ENCODE measurements at places on chromosomes 7 and 10. TPM values are rescaled to one million over a fixed set of nuclear protein-coding genes. Genes with fewer than 3 reads are reported as not detected.

Gene AZGP1
- 0.39 TPM for total RNA-seq

Gene AKR1C4
- not detected for total RNA-seq

Gene DKK1
- 70.8 TPM for total RNA-seq

Gene AKR1D1
- not detected for total RNA-seq

Gene HACD1
- total RNA-seq = 27.8 TPM

Gene AFAP1L2
- 40.2 TPM for total RNA-seq

Gene MRLN
- not detected for total RNA-seq

Gene PNLIPRP3
- total RNA-seq = 103 TPM

Gene PARD3
- total RNA-seq = 37.2 TPM

Gene MYO3A
- not detected for total RNA-seq

Gene GPC2
- 1.1 TPM for total RNA-seq

Gene SLC39A12
- not detected for total RNA-seq

Gene NEUROG3
- total RNA-seq = not detected

Gene TMEM72
- not detected for total RNA-seq

Gene JCAD
- under 0.01 TPM for total RNA-seq

Gene COL28A1
- total RNA-seq = not detected

Gene HABP2
- total RNA-seq = not detected

Gene LIPN
- not detected for total RNA-seq

Gene BTBD16
- 0.15 TPM for total RNA-seq

Gene SLC18A2
- not detected for total RNA-seq

Gene APBB1IP
- not detected for total RNA-seq

Gene TMEM270
- total RNA-seq = not detected

Gene ZNF425
- 2.5 TPM for total RNA-seq

Gene EPO
- total RNA-seq = not detected

Gene PDE1C
- 6.7 TPM for total RNA-seq

Gene TAS2R4
- total RNA-seq = 0.61 TPM

Gene KLLN
- 0.08 TPM for total RNA-seq

Gene A1CF
- total RNA-seq = not detected

Gene NEUROD6
- total RNA-seq = not detected

Gene BBIP1
- total RNA-seq = 21.2 TPM

Gene TMEM273
- total RNA-seq = not detected

Gene LIPF
- not detected for total RNA-seq

Gene TRUB1
- 25.3 TPM for total RNA-seq

Gene KCNH2
- total RNA-seq = not detected

Gene ZRANB1
- 10.1 TPM for total RNA-seq

Gene SKIDA1
- total RNA-seq = 0.04 TPM

Gene ANLN
- total RNA-seq = 102 TPM

Gene LGI1
- total RNA-seq = not detected

Gene FBXL13
- 0.11 TPM for total RNA-seq

Gene AMZ1
- total RNA-seq = under 0.01 TPM

Gene TMEM176A
- not detected for total RNA-seq

Gene PSPH
- total RNA-seq = 66.4 TPM

Gene SAMD9L
- 0.99 TPM for total RNA-seq

Measured in hair follicular keratinocyte (primary cell).